ENCODE measurements at places on chromosomes 13 and 19. TPM values are rescaled to one million over a fixed set of nuclear protein-coding genes. Genes with fewer than 3 reads are reported as not detected.

GRCh38 chr19:47447470-47448359, 24.0 kb downstream of the SLC8A2 start:
- DNase-seq: peak; percentile 48
- peaks cover 5% of the 10 kb centered on the region for H3K27me3 ChIP-seq
- H3K27ac ChIP-seq: no peak overlapping the region
- no peak overlapping the region for H3K4me3 ChIP-seq
- H3K36me3 ChIP-seq: no peaks in the 10 kb centered on the region

- H3K4me3 ChIP-seq: no peak overlapping the region
- H3K27ac ChIP-seq: no peak overlapping the region
- H3K36me3 ChIP-seq: no peaks in the 10 kb centered on the region
- H3K27me3 ChIP-seq: no peaks in the 10 kb centered on the region
Observed at GRCh38 chr13:110298505-110299282, 8.3 kb downstream of the COL4A1 start.

GRCh38 chr13:33318037-33318436, 32.5 kb upstream of the STARD13 start:
- DNase-seq: no peak
- no peaks in the 10 kb centered on the region for H3K27me3 ChIP-seq
- H3K4me1 ChIP-seq: no peaks in the 10 kb centered on the region
- no peak overlapping the region for H3K4me3 ChIP-seq
- H3K27ac ChIP-seq: no peak overlapping the region
- H3K36me3 ChIP-seq: no peaks in the 10 kb centered on the region

Gene ZNF99
- total RNA-seq: not detected

Gene FCER2
- 0.32 TPM for total RNA-seq

DNA sequence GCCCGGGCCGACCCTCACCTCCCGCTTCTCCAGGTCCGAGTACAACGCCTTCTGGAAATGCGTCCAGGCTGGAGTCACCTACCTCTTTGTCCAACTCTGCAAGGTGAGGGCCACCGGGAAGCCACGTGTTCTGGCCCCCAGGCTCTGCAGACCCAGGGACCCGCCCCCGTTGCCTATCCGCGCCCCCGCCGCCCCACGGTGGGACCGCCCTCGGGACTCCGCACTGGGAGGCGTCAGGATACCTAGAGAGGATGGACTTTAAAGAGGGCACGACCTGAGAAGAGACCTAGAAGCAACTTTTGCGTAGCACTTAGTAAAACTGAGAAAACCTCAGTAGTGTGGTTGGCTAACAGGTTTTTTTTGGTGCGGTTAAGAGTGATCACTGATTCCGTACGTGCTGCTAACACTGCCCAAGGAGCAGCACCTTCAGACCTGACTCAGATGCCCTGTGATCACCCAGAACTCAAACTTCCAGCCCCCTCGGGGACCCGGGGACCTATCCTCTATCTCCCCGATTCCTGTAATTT, 492 bp downstream of the TMEM147 start:
- no peak for DNase-seq
- H3K27me3 ChIP-seq: no peaks in the 10 kb centered on the region
- H3K4me3 ChIP-seq: peak overlapping the region; percentile 78
- peaks cover 17% of the 10 kb centered on the region for H3K36me3 ChIP-seq
- H3K4me1 ChIP-seq: peaks cover 16% of the 10 kb centered on the region

DNA sequence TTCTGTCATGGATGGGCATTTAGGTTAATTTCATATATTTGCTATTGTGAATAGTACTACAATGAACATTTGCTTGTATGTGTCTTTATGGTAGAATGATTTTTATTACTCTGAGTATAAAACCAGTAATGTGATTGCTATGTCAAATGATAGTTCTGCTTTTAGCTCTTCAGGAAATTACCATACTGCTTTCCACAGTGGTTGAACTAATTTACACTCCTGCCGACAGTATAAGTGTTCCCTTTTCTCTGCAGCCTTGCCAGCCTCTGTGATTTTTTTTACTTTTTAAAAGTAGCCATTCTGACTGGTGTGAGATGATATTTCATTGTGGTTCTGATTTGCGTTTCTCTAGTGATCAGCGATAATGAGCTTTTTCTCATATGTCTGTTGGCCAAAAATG, 6.5 kb downstream of the SIGLEC7 start:
- DNase-seq: no peak
- no peaks in the 10 kb centered on the region for H3K36me3 ChIP-seq
- H3K27me3 ChIP-seq: no peaks in the 10 kb centered on the region
- no peaks in the 10 kb centered on the region for H3K4me1 ChIP-seq
- no peak overlapping the region for H3K27ac ChIP-seq

DNA sequence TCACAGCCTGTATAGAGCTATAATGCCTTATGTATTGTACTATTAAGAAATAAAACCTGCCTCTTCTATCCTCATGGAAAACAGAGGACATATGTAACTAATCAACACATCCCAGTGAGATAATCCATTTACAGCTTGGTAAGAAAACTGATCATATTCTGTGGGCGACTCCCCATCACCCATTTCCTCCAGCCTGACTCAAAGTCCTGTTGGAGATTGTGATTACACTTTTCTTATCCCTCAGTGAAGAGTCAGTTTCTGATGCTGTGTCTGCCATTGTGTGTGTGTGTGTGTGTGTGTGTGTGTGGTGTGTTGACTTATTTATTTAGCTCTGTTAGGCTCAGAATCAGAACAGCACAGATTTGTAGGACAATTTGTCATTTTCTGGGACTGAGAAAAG, 212.8 kb downstream of the FGF9 start:
- no peaks in the 10 kb centered on the region for H3K36me3 ChIP-seq
- H3K27ac ChIP-seq: no peak overlapping the region
- no peak for DNase-seq
- no peaks in the 10 kb centered on the region for H3K27me3 ChIP-seq
- no peak overlapping the region for H3K4me3 ChIP-seq

Gene URAD
- not detected for total RNA-seq

Gene MUC16
- total RNA-seq: not detected

GRCh38 chr13:113951246-113951999, 22.5 kb downstream of the C13orf46 start:
- H3K4me1 ChIP-seq: no peaks in the 10 kb centered on the region
- H3K36me3 ChIP-seq: peaks cover 38% of the 10 kb centered on the region
- no peaks in the 10 kb centered on the region for H3K27me3 ChIP-seq
- no peak overlapping the region for H3K27ac ChIP-seq

GRCh38 chr19:2221918-2222317, 14.2 kb downstream of the PLEKHJ1 start:
- no peaks in the 10 kb centered on the region for H3K4me1 ChIP-seq
- DNase-seq: no peak
- peaks cover 83% of the 10 kb centered on the region for H3K36me3 ChIP-seq
- H3K4me3 ChIP-seq: no peak overlapping the region

- no peaks in the 10 kb centered on the region for H3K27me3 ChIP-seq
- H3K4me1 ChIP-seq: peaks cover 10% of the 10 kb centered on the region
- DNase-seq: no peak
- H3K36me3 ChIP-seq: no peaks in the 10 kb centered on the region
- no peak overlapping the region for H3K27ac ChIP-seq
Observed at GRCh38 chr13:102688306-102688973, 6.4 kb downstream of the METTL21C start.

- no peak overlapping the region for H3K27ac ChIP-seq
- H3K4me1 ChIP-seq: peaks cover 18% of the 10 kb centered on the region
- no peak for DNase-seq
Observed at GRCh38 chr19:55679343-55680257, 4.6 kb downstream of the EPN1 start.

DNA sequence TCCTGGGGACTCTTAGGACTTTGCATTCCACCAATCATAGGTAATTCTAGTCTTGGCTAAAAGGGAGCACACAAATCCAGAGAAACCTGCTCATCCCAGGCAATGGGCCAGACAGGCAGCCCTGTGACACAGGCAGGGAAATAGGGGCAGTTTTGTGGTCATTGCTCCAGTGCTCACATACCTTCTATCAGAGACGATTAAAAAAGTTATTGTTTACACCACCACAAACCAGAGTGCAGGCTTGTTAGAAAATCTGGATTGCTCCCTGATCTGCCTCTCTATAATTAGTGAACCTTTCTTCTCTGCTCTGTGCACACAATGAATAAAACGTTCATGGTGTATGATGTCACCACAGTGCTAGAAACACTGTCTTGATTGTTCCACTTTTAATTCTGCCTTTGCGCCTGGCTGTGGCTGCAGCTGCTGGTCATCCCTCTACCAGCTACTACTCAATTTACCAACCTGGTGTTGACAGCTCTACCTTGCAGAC, 121.6 kb upstream of the SPATA13 start:
- H3K4me1 ChIP-seq: no peaks in the 10 kb centered on the region
- no peak overlapping the region for H3K27ac ChIP-seq
- H3K27me3 ChIP-seq: no peaks in the 10 kb centered on the region

GRCh38 chr19:38840583-38840968, 9.0 kb upstream of the ECH1 start:
- no peaks in the 10 kb centered on the region for H3K27me3 ChIP-seq
- H3K36me3 ChIP-seq: peaks cover 71% of the 10 kb centered on the region
- H3K27ac ChIP-seq: no peak overlapping the region
- H3K4me1 ChIP-seq: peaks cover 47% of the 10 kb centered on the region

Gene PTGIR
- total RNA-seq: 4.9 TPM

DNA sequence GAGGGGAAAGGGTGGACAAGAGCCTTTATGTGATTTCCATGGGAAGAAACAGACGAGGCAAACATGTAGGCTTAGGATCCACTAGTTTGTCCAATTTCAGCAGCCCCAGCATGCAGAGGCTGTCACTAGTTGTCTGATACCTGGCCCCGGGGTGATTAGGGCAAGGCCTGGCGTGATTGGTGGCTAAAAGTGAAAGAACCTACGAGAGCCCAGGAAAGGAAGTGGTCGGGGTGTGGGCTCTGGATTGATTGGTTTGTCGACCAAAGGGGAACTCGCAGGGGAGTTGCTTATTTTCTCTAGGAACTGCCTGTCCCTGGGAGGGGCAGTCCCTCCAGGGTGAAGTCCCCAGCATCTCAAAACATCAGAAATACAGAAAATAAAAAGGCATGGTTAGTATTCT, 64.2 kb upstream of the UQCRFS1 start:
- H3K4me3 ChIP-seq: no peak overlapping the region
- no peak overlapping the region for H3K27ac ChIP-seq
- H3K36me3 ChIP-seq: no peaks in the 10 kb centered on the region
- no peaks in the 10 kb centered on the region for H3K27me3 ChIP-seq
- DNase-seq: peak; percentile 40
- H3K4me1 ChIP-seq: no peaks in the 10 kb centered on the region

DNA sequence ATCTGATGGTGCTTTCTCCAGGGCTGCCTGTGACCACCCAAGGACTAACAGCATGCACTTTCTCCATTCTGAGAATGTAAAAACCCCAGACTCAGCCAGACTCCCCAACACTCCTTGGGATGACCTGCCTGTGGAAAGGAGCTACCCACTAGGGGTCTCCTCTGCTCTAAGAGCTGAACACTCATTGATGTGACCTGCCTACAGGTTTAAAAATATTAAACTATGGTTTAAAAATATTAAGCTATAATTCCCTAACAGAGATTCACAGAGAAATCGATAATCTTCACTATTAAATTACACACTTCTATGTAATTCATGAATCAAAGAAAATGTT, 696.2 kb upstream of the SLITRK5 start:
- no peaks in the 10 kb centered on the region for H3K27me3 ChIP-seq
- H3K4me1 ChIP-seq: no peaks in the 10 kb centered on the region
- H3K27ac ChIP-seq: no peak overlapping the region

Gene ZNF773
- total RNA-seq: 9.9 TPM

Gene CEACAM4
- total RNA-seq: 0.60 TPM

Gene ADGRE2
- 0.13 TPM for total RNA-seq

DNA sequence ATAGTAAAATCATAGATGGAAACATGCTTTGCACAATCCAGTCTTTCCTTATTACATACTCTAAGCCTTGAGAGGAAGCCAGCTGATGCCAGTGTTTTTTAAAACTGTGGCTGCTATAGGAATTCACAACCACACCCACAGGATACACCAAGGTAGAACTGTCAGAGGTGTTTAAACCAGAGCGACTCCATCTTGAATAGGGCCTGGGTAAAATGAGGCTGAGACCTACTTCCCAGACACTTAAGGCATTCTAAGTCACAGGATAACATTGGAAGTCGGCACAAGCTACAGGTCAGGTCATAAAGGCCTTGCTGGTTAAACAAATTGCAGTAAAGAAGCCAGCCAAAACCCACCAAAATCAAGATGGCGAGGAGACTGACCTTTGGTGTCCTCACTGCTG, 1.7 kb downstream of the SCGB2B2 start:
- no peak overlapping the region for H3K27ac ChIP-seq
- no peak overlapping the region for H3K4me3 ChIP-seq
- H3K36me3 ChIP-seq: peaks cover 16% of the 10 kb centered on the region
- no peak for DNase-seq
- no peaks in the 10 kb centered on the region for H3K27me3 ChIP-seq
- H3K4me1 ChIP-seq: peaks cover 14% of the 10 kb centered on the region

GRCh38 chr13:110746438-110746837, 32.9 kb downstream of the ING1 start:
- H3K4me3 ChIP-seq: no peak overlapping the region
- no peak overlapping the region for H3K27ac ChIP-seq
- no peaks in the 10 kb centered on the region for H3K4me1 ChIP-seq
- no peaks in the 10 kb centered on the region for H3K36me3 ChIP-seq

DNA sequence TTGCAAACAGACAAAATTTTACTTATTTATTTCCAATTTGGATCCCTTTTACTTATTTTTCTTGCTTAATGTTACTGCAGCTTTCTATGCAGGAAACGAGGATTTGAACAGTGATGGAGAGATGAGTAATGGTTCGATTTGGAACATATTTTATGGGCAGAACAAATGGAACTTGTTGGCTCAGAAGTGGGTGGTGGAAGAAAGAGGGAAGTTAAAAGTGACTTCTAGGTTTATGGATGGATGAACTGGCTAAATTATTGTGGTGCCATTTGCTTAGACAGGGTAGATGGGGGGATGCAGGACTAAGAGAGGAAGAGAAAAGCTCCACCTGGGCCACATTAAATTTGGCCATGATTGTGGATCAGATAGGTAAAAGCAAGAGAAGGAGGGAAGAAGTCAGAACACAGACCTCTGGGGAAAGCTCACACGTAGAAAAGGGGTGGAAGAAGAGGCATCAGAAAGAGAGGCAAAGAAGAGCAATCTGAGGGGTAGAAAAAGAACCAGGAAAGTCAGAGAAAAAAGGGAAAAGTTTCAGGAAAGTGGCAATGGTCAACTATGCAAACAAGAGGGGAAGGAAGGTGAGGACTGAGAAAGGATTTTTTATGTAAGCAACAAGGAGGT, 768 bp upstream of the CYSLTR2 start:
- H3K27me3 ChIP-seq: no peaks in the 10 kb centered on the region
- peaks cover 26% of the 10 kb centered on the region for H3K4me1 ChIP-seq
- H3K27ac ChIP-seq: peak overlapping the region; percentile 82
- H3K4me3 ChIP-seq: peak overlapping the region; percentile 49

- no peaks in the 10 kb centered on the region for H3K36me3 ChIP-seq
- H3K27ac ChIP-seq: no peak overlapping the region
- no peaks in the 10 kb centered on the region for H3K27me3 ChIP-seq
- H3K4me1 ChIP-seq: no peaks in the 10 kb centered on the region
- no peak overlapping the region for H3K4me3 ChIP-seq
- DNase-seq: no peak
Observed at GRCh38 chr19:14322889-14323463, 58.3 kb upstream of the ADGRE5 start.

Gene BST2
- total RNA-seq: 63.0 TPM

DNA sequence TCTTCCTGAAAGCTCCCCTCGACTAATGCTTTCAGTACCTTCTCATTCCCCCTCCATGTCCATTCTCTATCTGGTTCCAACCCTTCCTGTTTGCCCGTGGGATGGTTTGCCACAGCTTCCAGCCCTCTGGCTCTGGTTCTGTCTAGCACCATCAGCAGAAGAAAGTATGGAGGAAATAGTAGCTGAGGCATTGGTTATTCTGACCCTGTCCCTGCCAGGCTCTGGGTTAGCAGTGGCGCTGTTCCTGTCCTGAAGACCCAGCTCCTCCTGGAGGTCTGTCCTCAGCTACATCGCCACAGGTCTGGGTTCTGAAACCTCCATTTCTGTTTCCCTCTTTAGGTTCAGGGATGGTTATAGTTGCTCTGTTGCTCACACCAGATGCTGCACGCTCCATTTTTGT, 604.6 kb upstream of the GPC6 start:
- H3K4me3 ChIP-seq: no peak overlapping the region
- no peaks in the 10 kb centered on the region for H3K4me1 ChIP-seq
- no peaks in the 10 kb centered on the region for H3K27me3 ChIP-seq
- H3K27ac ChIP-seq: no peak overlapping the region
